Cerebellar nuclear complex (tissue), 1 donor: ENCODE measurements at places on chromosomes 4 and X.

- DNase-seq = no peak
Observed at GRCh38 chr4:87551361-87551760, 22.2 kb upstream of the SPARCL1 start.

DNA sequence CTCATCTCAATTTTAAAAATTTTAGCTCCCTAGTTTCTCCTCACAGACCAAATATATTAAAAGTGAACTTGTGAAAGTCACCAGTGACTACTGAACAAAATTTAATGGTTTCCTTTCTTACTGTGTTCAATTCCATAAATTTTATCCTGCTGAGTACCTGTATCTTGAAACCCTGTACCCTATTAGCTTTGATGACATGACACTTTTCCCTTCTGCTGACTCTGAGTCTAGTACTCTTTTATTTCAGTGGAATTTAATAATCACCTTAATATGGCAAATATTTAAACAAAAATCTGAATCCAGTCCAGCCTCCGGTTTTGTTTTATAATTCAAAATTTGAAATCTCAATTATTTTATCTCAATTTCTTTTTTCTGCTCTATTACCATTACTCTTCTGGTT lies 203.1 kb upstream of the NUDT6 start:
- no peak for DNase-seq

GRCh38 chr4:40453912-40454311 lies 118.8 kb downstream of the CHRNA9 start:
- DNase-seq = no peak

- DNase-seq = no peak
Observed at GRCh38 chrX:28586286-28586685, 960 bp upstream of the IL1RAPL1 start.

GRCh38 chrX:11347300-11347699 lies 54.1 kb downstream of the AMELX start:
- no peak for DNase-seq

- no peak for DNase-seq
Observed at GRCh38 chr4:139540632-139541031, 15.4 kb downstream of the SETD7 start.

DNA sequence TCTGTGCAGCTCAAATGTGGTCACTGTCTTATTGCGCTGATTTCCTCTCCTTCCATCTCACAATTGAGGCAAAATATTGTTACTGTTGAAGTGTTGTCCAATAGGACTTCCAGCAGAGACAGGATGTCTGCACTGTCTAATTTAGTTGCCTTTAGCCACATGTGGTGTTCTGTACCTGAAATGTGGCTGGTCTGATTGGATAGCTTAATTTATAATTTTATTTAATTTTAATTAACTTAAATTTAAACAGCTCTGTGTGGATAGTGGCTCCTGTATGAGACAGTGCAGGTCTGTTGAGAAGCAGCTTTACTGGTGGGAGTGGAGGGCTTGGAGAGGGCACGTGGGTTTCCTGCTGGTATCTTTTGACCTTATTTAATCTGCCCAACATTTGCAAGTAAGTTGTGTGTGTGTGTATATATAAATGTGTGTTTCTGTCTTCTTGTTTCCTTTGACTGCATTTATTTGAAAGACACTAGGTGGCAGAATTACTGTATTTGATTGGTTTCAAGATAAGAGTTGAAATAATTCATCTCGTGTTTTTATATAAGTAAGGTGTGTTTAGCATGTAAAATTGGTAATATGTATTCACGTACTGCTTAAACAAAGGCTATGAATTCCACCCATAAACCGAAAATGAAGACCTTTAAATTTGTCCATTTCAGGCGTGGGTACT lies 55.3 kb upstream of the MSANTD1 start:
- DNase-seq = no peak

DNA sequence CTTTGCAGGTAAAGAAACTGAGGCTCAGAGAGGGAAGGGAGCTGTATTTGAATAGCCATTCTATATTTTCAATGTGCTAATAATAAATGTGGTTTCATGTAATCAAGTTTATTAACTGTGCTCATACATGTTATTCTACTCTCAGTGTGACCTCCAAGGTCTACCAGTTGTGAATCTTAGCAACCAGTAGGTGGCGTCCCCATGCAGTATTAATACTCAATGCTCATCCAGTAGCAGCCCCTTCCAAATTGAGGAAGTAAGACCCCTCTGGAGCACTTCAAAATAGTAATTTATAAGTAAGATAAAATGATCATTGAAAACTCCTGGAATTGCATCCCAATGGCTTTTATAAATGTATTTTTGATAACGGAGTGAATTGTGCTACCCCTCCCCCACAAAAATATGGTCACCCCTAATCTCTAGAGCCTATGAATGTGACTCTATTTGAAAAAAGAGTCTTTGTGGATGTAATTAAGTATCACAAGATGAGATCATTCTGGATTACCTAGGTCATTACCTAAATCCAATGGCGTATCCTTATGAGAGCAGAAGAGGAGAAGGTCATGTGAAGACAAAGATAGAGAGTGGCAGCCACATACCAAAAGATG lies 20.4 kb upstream of the SEPSECS start:
- no peak for DNase-seq

DNA sequence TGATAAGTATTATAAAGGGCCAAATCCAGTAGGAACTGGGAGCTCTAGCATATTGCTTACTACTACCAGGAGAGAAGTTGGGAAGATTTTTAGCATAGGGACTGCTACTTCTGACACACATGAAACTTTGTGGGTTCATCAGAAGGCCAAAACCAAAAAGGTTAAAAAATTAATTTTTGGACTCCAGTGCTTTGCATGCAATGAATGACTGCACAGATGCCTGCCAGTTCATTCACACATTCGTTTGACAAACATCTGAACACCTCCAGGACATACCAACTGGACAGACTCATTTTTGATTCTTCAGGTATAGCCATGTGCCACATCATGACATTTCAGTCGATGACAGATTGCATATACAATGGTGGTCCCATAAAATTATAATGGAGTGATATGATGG lies 79.8 kb downstream of the MID1IP1 start:
- DNase-seq = no peak

- DNase-seq = no peak
Observed at GRCh38 chr4:84342161-84342560, 156.9 kb downstream of the NKX6-1 start.

GRCh38 chr4:137980641-137981040 lies 261.5 kb downstream of the SLC7A11 start:
- no peak for DNase-seq

DNA sequence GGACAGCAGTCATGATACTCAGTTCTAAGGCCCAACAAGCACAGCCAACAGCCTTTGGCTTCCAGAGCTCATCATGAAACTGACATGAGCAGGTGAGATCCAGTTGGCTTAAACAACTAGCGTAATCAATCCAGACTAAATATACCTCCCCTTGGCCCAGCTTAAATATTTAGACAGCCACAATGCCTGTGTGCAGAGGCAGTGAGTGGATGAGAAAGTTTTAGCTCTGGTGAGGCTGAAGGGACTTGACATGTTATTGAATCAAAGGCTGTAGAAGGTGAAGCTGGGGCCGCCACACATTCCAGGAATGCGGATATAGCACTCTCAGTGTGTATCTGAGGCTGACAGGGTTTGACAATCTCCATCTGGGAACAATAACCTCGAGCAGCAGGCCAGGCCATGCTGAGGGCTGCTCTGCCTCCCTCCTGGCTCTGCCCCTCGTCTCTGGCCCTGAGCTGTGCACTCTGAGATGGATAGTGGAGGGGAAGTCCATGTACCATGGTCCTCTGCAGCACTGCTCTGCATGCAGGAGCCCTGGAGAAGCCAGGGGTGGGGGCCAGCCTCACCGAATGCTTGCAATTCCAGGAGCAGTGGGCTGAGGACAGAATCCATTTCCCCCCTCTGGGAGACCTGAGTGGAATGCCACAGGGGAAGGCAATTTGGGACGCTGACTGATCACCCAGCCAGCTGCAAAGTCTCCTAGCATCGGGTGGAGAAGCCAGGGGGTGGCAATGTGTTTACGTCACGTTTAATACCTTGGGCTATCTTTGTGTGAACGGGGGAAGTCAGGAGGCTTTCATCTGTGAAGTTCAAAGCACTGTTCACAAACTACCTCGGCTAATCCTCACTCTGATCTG lies 37.3 kb upstream of the RASL11B start:
- no peak for DNase-seq

DNA sequence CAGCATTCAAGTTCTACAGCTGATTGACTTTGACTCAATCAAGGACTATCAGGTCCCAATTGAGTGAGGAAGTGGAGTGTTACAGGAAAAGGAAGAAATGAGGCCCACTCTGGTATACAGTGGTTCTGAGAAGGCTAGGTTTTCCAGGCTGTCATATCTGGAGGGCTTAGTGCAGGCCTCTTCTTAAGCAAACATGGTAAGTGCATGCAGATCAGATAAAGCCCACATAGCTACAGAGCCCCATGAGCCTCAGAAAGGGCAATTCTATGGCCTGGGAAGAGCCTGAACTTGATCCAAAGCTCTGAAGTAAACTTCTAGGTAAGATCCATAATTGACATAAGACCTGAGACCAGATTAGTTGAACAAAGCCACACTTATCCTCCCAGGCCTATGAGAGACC lies 29.0 kb upstream of the MAOA start:
- no peak for DNase-seq

GRCh38 chr4:188960411-188961093 lies 821.3 kb downstream of the TRIML1 start:
- DNase-seq = no peak

DNA sequence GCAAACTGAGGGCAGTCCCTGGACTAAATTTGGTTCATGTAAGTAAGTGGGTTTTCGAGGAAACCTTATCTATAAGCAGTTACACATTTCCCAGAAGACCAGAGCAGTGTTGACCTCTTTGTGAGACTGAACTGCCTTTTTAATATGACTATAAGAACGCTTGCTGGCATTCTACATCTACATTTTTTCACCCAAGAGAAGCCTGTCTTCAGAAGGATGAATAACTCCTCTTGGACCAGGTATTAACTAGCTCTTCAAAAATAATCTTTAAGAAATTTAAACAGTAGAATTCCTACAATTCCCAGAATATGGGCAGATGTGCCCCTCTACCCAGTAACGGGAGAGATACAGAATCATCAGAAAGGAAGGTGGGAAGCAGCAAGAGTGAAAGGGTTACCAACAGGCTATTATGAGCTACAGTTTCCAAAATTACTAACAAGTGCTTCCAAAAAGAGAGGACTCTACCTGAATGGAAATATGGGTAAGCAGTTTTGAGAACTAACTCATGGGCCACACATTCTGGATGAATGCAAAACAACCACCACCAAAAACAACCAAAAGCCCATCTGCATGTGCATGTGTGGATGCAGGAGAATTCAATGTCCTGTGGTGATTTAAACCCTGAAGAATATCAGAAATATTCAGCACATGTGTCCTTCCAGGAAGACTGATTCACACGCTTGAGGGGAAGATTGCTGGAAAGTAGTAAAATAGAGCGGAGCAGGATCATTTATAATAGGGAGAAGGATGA lies 17.4 kb downstream of the BBS12 start:
- no peak for DNase-seq

- DNase-seq = no peak
Observed at GRCh38 chr4:125992891-125993290, 678.1 kb downstream of the FAT4 start.

DNA sequence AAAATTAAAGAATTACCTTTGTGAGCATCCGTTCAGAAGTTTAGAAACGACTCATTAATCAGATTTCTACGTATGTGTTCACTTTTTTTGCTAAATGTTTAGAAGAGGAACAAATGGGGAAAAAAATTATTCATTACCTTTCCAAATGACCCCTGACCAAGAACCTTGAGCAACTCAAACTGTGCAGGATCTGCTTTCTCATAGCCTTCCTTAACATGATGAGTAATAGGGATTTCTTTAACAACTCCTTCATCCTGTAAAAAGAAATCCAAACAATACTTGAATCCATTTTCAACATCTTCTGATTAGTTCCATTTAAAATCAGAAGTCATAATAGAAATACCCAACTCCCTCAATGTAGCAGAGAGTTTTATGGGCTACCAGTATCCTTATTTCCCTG lies 32.1 kb downstream of the RPS6KA6 start:
- no peak for DNase-seq

DNA sequence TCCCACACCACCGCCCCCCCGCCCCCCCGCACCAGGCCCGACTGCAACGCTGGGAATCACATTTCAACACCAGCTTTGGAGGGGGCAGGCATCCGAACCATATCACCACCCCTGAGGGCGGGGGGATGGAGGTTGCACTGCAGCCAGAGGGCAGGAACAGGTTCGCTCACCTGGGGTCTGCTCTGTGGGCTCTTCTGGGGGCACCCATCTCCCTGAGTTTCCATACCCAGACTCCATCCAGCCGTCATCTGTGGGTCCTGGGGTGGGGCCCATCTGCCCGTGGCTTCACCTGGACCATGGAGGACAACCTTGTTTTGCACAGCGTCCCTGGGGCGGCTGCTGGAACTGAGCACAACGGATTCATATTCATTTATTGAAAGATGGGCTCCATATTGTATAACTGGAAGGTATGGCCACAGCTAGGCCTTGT lies 6.9 kb downstream of the PSAPL1 start:
- no peak for DNase-seq
